Daoy (cell line): ENCODE measurements at places on chromosomes 1 and 21.

DNA sequence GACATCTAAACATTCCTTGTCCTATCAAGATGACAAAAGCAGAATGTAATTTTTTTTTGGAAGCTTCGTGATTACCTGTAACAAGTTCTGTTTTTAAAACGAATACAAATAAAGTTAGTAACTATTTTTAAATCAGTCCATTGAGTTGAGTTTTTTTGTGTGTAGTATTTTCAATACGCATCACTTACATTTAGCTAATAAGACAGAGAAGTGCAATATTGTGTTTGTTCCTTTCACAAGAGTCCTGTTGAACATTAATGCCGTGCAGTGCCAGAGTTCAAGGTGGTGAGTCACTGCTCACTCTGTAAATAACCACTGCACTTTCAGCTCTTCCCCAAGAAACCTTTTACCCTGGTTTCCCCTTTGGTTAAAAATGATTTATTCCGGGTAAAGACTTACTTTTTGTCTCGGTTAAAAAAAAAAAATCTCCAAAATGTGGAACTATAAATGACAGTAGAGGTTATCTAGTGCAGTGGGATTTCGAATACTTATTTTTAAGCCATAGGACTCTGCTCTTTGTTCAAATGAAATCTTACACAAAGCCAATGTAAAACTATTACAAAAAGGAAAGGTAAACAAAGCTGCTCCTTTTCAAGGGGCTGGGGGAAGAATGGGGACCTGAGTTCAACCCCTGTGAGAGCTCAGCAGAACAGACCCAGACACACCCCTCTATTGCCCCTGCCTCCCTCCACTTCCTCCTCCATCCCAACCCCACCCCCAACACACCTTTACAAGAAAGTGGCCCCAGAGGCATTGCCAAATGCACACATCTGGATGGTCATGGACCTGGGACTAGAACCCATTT is 14.8 kb upstream of the NCMAP start:
- peak; percentile 71 for DNase-seq

GRCh38 chr1:167563579-167564246 is 10.2 kb upstream of the CREG1 start:
- DNase-seq = peak; percentile 37

GRCh38 chr1:29282924-29283803 is 46.8 kb downstream of the PTPRU start:
- peak; percentile 75 for DNase-seq

DNA sequence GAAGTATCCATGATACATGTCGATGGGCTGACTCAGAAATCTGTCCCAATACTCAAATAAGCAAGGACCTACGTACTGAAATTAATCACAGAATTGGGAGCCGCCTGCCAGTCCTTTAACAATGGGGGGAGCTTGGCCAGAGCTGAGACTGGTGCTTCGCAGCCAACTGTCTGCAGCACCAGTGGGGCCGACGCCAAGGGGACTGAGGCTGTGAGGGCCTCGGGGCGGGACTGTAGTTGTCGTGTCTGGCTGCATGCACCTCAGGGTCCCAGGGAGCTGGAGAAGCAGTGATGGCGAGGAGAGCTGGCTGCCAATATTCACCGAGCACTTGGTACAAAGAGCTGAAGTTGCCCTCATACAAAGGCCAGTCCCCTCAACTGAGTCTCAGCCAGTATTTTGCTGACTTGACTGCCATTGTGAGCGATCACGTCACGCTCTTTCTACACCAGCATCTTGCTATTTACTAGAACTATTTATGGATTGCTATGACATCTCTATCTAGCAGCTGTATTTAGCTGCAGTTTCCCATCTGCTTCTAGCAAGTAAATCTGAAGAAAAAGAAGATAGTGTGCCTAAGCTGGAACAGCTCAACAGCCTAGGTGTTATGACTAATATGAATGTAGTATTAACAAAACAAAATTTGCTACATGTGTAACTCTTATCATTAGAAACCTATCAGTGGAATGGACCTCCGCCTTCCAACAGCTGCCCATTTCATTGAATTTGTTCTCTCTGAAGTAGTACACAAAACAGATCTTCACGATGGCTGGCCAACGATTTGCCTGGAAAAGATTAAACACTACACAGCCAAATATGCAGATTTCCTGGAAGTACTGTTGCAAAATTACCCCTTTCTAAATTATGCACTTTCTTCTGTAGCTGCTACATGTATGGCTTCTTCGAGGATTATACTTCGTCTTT is 29.1 kb downstream of the EVI5 start:
- DNase-seq = no peak

- no peak for DNase-seq
Observed at GRCh38 chr1:95203908-95204437, 30.0 kb upstream of the RWDD3 start.

GRCh38 chr1:46533179-46533864 is 18.1 kb downstream of the KNCN start:
- peak; percentile 44 for DNase-seq

DNA sequence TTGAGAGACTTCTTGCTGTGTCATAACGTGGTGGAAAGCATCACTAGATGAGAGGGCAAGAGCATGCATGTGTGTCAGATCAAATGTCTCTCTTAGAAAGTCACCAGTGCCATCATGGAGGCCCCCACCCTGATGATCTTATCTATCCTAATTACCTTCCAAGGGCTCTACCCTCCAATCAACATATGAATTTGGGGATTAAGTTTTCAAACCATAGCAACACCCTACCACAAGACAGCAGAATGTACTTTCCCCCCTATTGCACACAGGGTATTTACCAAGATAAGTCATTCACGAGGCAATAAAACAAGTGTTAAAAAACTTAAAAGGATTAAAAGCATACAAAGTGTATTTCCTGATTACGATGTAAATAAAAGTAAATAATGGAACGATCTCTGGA is 515.6 kb downstream of the LMO4 start:
- no peak for DNase-seq

- no peak for DNase-seq
Observed at GRCh38 chr1:244957525-244957924, 93.2 kb upstream of the HNRNPU start.

DNA sequence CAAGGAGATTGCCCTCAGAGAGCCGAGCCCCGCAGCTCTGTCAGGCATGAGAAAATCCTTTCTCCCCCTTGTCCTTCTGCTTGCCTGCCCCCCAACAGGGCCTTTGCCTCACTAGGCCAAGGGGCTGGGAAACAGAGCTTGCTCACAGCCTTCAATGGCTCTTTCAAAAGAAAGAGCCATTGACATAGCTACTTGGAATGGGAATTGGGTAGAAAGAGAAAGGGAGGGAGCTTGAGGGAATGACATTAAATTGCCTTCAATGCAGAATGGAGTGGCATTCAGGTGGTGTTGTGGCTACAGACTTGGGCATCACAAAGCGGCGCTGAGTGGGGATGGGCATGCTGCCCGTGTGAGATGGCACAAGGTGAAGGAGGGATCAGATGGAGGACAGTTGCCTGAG is 13.2 kb downstream of the SYT11 start:
- DNase-seq = no peak

DNA sequence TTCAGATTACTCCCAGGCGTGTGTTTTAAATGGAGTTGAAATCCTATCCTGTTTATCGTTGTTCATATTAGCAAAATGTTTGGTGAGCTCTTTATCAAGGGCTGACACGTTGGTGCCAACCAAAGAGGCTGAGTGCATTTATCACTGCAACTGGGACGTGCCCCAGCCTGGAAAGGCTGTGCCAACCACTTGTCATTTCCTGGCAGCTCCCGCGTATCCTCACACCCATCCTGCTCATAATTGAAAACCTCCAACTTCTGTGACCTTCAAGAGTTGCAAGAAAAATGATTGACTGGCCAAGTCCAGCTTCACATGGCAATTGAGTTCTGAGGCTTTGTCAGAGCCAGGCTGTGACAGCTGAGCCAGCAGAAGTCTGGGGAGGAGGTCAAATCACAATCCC is 43.7 kb upstream of the KCNA3 start:
- no peak for DNase-seq

DNA sequence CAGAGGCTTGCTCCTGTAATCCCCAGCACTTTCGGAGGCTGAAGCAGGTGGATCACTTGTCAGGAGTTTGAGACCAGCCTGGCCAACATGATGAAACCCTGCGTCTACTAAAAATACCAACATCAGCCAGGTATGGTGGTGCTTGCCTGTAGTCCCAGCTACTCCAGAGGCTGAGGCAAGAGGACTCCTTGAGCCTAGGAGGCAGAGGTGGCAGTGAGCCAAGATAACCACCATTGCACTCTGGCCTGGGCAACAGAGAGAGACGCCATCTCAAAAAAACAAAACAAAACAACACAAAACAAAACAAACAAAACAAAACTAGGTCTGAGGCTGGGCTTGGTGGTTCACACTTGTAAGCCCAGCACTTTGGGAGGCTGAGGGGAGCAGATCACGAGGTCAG is 38.7 kb upstream of the RAP1GAP start:
- no peak for DNase-seq

GRCh38 chr1:33379631-33380354 is 51.1 kb downstream of the PHC2 start:
- DNase-seq = no peak

DNA sequence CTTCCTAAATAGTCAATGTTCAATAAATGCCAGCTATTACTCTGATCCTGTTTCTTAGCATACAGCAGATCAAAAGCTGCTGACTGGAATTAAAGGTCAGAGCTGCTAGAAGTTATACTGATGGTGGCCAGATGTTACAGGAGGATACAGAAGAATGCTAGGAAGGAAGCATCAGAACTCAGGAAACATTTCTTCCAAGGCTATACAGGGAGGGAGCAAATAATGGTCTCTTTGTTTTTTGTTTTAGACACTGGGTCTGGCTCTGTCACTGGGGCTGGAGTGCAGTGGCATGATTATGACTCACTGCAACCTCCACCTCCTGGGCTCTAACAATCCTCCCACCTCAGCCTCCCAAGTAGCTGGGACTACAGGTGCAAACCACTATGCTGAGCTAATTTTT is 175.5 kb downstream of the RGS7 start:
- peak; percentile 12 for DNase-seq

DNA sequence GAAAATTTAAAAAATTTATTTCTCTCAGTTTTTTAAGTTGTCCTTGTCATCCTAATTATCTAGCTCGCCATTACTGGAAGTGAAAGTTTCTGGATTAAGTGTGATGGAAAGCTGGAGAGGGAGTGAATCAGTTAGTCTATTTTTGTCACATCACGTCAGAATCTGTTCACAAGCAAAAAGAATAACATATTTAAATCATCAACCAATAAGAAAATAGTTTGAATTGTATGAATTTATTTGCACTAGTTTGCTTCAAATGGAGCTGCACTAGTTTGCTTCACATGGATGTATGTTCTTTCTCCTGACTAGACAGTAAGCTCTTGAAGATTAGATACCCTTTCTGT is 22.8 kb downstream of the PHC2 start:
- no peak for DNase-seq

DNA sequence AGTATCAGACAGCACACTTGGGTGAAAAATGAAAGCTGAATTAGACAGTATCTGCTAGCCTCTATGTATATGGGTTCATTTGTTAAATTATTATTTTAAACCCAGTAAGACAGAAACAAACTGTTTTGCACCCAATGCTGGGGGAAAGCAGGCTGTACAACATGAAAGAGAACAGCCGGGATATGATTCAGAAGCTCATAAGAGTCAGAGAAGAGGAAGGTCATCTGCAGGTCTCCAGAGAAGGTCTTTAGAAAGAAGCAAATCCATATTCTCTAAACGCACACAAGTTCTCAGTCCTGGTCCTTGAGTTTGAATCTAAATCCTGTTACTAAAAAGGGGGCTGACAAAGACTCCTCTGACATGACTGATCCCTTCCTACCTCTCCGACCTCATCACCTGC is 155.1 kb downstream of the SIPA1L2 start:
- DNase-seq = no peak

DNA sequence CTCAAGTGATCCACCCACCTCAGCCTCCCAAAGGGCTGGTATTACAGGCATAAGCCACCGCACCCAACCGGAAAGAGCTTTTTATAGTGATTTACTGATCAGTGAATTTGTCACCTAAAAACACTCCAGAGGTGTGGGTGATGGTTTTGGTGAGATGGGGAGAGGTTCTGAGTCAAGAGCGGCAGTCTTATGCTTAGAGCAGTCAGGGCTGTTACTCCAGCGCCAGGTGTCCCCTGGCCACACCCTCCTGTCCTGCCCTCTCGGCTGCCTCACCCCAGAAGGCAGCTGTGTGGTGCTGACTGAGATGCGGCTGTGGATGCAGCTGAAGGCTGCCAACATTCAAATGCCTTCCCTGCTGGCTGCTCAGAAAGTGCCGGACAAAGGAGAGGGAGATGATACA is 94.5 kb upstream of the LPGAT1 start:
- no peak for DNase-seq

- DNase-seq = peak; percentile 91
Observed at GRCh38 chr1:26788836-26789611, 1.3 kb downstream of the PIGV start.

DNA sequence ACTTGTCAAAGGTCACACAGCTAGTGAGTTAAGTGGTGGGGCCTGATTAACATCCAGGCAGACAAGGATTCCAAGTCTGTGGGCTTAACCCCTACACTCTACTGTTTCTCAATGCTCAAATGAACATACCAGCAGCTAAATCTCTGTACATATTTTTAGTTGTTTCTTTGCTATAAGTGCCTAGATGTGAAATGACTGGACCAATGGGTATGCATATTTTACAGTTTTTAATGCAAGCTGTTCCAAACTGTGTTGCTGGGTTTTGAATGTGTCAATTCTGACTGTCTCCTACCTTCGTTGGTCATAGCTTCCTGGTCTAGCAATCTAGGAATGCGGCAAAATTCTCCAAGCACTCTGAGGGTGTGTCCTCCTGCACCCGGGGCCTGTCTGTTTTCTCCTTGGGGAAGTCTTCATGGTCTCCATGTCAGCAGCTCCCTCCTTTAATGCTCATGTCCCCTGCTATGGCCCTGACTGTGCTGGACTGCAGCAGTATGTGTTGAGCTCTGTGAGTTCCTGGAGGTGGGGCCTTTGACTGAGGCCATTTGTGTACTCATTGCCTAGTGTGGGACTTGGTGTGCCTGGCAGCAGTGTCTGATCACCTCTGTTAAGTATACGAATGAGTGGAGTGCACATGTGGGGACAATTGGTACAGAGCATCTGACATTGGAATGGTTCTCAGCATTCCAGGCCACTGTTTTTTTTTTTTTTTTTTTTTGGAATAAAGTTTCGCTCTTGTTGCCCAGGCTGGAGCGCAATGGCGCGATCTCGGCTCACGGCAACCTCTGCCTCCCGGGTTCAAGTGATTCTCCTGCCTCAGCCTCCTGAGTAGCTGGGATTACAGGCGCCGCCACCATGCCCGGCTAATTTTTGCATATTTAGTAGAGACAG is 72.9 kb upstream of the SLC2A1 start:
- no peak for DNase-seq

- no peak for DNase-seq
Observed at GRCh38 chr1:222375701-222376100, 172.2 kb downstream of the HHIPL2 start.

DNA sequence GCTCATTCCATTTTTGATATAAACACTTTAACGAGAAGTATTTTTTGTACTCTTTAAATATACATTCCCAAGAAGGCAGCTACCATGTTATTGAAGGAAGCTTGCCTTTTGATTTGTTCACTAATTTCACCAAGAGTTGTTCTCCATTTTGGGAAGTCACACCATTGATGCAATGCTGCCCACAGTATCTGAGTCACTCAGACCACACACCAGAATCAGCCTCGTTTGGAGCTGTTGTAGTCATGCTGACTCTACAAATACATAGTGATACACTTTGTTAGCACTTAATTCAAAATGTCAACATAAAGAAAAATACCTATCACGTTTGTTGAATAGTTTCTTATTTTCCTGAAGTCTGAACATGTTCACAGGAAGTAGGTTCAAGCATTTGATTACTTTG is 78.7 kb downstream of the PAPPA2 start:
- no peak for DNase-seq

- DNase-seq = no peak
Observed at GRCh38 chr1:198328458-198329032, 171.7 kb downstream of the NEK7 start.

- DNase-seq = no peak
Observed at GRCh38 chr1:205826016-205826806, 13.2 kb upstream of the SLC41A1 start.
